Posterior vena cava (tissue), 2 donors: ENCODE measurements at places on chromosomes 13 and 19.

GRCh38 chr19:44592451-44592890 is 20.9 kb upstream of the IGSF23 start:
- DNase-seq = no peak

DNA sequence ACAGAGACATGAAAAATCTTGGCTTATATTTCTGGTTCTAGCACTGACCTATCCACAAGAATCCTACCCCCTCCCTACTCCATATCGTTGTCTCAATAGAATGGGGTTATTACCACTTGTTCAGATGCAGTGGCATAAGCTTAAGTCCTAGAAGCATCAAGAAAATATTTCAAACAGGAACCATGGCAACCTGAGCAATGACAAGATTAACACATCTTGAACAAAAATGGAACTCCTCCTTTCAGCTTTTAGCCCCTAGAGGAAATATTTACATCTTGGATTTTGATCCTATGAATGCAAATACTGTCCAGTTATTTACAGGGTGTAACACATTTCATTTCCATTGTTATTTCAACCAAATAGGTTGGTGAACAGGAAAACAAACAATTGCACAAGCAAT is 46.1 kb upstream of the TSC22D1 start:
- no peak for DNase-seq

- no peak for DNase-seq
Observed at GRCh38 chr13:73903561-73903960, 230.6 kb downstream of the KLF12 start.

DNA sequence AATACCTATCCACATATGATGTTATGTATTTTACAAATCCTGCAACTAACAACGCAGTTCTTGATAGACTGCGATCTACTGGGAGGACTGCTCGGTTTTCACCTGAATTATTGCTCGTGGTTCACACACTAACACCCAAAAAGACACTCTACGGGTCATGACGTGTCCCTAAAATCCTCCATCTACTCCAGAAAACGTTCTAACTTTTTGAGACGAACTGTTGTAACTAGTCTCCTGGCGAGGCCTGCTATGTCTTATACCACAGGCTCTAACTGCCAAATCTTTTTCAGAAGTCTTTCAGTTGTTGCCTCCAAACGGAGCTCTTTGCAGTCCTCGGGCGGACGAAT is 108.2 kb downstream of the KCNRG start:
- DNase-seq = no peak

- no peak for DNase-seq
Observed at GRCh38 chr13:51396352-51396751, 56.5 kb downstream of the INTS6 start.

- peak; percentile 80 for DNase-seq
Observed at GRCh38 chr19:410243-410781, 1.4 kb upstream of the C2CD4C start.

DNA sequence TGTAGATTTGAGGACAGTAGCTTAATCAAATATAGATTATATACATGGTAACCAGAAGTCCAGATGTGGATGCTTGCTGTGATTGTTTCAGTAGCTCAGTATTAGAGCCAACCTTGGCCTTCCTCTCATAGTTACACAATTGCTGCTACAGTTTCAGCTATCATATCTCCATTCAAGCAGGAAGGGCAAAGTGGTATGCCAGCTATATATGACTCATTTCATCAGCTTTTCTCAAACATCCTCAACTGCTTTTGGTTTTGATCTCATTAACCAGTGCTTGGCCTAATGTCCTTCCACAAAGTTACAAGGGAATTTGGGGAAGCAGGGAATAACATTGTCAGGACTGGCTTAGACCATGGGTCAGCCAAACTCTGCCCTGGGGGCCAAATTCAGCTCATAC is 73.0 kb upstream of the MAB21L1 start:
- DNase-seq = no peak

- no peak for DNase-seq
Observed at GRCh38 chr13:107835339-107836018, 379.9 kb downstream of the LIG4 start.

- no peak for DNase-seq
Observed at GRCh38 chr13:47897411-47898050, 103.5 kb downstream of the SUCLA2 start.

GRCh38 chr13:58376775-58377174 is 745.2 kb downstream of the PCDH17 start:
- DNase-seq = no peak

- DNase-seq = no peak
Observed at GRCh38 chr13:28231642-28232041, 93.3 kb downstream of the PAN3 start.

DNA sequence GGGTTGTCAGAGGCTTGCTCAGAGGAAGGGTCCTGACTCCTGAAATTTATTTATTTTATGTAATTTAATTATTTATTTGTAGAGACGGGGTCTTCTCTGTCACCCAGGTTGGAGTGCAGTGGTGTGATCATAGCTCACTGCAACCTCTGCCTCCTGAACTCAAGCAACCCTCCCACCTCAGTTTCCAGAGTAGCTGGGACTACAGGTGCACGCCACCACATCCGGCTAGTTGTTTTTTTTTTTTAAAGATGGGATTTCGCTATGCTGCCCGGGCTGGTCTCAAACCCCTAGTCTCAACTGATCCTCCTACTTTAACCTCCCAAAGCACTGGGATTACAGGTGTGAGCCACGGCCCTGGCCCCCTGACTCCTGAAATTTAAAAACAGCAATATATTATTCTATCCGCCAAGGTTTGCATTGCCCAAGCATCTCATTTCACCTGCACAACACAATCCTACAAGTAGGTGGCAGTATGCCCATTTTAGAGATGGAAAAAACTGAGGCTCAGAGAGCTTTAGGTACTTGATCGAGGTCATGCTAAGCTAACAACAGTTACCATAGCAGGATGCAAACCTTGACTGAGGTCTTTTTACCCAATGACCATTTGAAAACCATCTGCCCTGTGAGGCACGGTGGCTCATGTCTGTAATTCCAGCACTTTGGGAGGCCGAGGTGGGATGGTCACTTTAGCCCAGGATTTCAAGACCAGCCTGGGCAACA is 18.1 kb downstream of the ARHGEF18 start:
- no peak for DNase-seq

DNA sequence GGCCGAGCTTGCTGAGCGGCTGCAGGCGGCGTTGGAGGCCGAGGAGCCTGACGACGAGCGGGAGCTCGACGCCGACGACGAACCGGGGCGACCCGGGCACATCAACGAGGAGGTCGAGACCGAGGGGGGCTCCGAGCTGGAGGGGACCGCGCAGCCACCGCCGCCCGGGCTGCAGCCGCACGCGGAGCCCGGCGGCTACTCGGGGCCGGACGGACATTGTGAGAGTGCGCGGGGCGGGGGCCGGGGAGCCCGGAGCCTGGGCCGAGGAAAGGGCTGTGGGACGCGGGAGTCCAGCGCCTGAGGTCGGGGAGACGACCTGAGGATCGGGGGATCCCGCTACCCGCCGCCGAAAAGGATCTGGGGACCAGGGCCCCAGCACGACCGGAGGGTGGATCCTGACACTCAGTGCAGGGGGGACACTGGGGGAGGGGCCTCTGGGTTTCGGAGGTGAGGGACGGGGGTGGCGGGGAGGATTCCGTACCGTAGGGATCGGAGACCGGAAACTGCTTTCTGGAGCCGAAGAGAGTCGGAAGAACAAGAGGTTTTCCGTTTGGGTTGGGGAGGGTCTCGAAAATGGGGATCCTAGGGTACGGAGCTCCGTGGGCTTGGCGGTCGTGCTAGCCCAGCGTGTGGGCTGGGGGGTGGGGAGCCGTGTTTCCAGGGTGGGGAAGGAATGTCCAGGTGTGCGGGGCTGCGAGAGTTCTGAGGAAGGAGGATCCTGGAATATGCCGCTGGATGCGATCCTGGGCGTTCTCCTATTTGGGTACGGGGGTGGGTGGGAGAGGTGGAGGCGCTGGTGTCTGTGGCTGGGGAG is 616 bp downstream of the HNRNPUL1 start:
- DNase-seq = peak; percentile 84

DNA sequence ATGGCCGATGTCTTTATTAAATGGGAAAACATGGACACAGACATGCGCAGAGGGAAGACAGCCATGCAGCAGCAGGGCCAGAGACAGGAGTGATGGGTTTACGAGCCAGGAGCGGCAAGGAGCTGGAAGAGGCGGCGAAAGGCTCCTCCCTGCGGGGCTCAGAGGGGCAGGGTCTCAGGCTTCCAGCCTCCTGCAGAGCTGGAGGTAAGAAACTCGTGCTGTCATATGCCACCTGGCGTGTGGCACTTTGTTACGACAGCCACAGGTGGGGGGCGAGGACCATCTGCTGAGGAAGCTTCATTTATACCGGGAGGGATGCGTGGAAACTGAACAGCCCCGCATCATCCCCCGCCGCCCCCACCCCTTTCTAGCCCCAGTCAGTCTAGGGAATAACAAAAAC is 52.0 kb upstream of the SPACA7 start:
- no peak for DNase-seq

DNA sequence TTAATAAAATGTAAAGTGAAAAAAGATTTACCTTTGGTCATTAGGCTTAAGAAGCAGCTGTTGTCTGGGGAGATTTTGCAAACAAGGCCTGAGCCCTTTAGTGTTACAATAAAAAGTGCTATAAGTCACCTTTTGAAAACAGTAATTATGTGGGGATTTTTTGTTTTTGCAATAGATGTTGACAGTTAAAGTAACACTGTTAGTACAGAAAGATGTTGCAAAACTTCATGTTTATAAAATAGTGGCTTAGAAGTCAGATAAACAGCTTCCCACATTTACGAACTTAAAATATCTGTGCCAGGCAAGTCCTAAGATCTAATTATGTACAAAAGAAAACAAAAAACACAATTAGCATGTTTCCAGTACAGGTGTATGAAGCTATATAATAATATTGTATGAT is 138.0 kb upstream of the IRS2 start:
- DNase-seq = no peak

DNA sequence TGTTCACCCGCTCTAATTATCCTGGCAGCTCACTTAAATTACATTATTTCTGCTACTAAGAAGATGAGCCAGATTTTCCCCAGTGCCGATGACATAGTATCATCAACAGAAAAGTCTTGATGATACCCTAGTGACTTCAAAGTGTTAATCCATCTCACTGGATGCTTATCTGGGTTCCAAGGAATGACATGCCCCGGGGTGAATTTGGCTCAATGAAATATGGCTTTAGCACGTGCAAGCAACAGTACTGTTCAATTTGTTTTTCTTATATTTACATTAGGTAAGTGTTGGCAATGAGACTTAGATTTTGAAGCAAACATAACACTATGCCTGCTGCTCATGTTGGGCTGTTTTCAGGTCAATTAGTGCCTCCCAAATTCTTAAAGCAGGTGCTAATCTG is 548.2 kb upstream of the SLITRK1 start:
- DNase-seq = no peak

DNA sequence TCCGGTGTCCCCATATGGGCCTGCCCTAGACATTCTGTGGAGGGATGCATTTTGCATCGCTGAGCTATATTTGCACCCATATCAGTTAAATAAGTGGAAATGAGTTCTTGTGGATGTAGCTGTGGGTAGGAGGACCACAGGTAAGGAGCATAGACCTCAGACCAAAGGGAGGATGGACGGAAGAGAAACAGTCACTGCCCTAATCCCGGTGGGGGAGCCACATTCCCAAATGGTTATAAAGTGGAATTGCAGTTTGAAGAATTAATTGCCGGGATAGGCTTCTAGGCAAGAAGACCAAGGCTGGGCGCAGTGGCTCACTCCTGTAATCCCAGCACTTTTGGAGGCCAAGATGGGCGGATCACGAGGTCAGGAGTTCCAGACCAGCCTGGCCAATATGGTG is 1.8 kb downstream of the SDHAF1 start:
- DNase-seq = no peak

GRCh38 chr19:14795078-14795721 is 16.8 kb upstream of the ADGRE2 start:
- no peak for DNase-seq

GRCh38 chr19:47682939-47683338 is 30.3 kb upstream of the EHD2 start:
- no peak for DNase-seq

DNA sequence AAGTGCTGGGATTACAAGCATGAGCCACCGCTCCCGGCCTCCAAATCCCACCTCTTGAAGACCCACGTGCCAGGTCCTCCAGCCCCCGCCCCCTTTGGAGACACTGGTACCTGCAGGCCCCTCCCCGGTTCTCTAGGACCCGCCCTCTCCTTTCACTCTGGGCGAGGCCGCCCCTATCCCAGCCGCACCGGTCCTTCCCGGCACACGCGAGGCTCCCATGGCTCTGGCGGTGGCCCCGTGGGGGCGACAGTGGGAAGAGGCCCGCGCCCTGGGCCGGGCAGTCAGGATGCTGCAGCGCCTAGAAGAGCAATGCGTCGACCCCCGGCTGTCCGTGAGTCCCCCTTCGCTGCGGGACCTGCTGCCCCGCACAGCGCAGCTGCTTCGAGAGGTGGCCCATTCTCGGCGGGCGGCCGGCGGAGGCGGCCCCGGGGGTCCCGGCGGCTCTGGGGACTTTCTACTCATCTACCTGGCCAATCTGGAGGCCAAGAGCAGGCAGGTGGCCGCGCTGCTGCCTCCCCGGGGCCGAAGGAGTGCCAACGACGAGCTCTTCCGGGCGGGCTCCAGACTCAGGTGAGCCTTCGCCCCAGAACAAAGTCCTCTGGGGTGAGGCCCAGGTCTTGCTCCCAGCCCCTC is at the start of gene CBLC:
CBLC (plus strand) TSS at position 176 of the 633 bp plus-strand sequence; CDS start at position 218, 42 bp downstream.
- DNase-seq = no peak

DNA sequence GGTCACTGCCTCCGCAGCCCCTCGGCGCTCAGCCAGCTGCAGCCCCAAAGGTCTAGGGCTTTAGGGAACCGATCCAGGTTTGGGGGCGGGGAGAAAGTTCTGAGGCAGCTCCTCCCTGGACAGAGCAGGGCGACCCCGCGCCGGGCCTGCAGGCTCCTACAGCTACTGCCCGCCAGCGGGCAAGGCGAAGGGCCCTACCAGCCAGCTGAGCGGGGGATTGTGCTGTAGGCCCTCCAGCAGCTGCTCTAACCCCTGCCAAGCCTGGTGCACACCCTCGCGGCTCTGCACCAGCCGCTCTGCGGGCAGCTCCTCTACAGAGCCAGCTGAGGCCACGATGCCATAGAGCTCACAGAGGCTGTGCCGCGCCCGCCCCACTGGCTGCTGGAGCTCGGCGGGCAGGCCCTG is 14.0 kb downstream of the PLIN4 start:
- no peak for DNase-seq

- no peak for DNase-seq
Observed at GRCh38 chr13:88303157-88303556, 632.0 kb downstream of the SLITRK5 start.

DNA sequence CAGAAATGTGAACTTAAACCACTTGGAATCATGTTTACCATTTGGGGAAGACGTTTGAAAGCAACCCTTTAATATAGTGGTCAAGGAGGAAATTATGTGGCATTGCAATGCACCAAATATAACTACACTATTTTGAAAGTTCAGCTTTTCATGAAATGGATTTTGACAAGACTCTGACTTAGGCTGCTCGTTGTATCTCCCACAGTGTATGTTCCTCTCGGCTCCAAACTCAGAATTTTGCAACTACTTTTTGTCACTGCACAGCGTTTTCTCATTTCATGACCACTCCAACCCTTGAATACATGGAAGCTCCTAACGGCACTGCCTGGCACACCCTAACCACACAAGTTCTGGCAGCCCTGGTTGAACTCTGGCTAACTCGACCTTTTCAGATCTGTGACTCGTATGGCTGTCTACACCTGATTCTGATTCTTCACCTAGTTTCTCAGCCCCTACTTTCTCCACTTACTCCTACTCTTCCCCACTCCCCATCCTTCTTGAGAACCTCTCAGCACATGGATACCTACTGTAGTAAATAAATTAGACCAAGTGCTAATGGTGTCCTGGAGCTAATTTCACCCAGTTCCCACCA is 7.0 kb upstream of the POMP start:
- no peak for DNase-seq
